Stimulated activated naive CD4-positive, alpha-beta T cell treated with Interleukin-2 at 50 U/mL for 16 hours (primary cell): ENCODE measurements at places on chromosomes 2 and 18.

DNA sequence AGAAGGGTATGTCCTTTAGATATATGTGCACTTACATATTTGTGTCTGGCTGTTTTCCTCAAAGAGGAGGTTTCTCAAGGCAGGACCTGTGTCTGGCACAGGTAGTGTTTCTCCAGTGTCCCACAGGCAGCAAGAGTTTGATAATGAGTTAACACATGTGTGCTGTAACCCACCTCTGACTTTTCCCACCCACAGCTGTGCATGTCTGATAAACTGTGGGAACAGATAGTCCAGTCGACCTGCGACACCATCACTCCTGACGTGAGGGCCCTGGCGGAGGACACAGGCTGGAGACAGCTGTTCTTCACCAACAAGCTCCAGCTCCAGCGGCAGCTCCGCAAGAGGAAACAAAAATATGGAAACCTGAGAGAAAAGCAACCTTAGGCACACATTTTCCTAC is 58.2 kb downstream of the SLC16A14 start:
- no peak for DNase-seq

GRCh38 chr2:42569116-42569711 is 782 bp downstream of the MTA3 start:
- DNase-seq, result no peak

DNA sequence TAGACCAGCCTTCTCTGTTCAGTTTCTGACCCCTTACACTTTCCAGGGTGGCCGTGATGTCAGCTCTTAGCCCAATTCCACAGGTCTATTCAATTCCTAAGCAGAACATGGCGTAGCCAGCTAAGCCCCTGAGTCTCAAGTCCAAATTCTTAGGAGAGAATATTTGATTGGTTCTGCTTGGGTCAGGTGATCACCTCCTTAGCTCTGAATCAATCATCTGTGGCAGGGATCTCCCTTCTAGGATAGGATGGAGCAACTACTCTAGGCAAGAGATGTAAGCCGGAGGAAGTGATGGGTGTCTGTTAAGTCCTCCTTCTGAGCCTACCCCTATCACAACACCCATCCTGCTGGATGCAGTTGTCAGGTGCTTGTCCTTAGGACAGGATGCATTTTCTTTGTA is 11.1 kb downstream of the UCN start:
- DNase-seq, result no peak

DNA sequence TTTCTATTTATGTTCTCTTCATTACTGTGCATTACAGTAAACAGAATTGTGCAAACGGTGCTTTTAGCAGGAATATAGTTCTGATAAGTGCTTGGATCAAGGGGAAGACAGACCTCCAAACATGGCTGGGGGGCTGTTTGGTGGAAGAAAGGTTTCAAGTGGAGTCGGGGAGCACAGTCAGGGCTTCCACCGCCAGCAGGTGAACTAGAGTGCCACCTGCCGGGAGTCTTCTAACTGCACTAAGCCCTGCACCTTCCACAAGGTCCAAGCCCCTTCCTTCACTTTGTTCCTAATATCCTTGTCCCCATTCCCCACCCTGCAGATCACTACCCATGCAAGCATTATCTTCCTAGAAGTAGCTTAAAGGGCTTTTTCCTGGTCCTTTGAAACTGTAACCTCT is 11.1 kb downstream of the ONECUT2 start:
- DNase-seq, result no peak

- DNase-seq, result no peak
Observed at GRCh38 chr2:7102826-7103225, 185.6 kb downstream of the RNF144A start.
